Testis (tissue), 5 donors: ENCODE measurements at places on chromosomes 6 and 20. TPM values are rescaled to one million over a fixed set of nuclear protein-coding genes. Genes with fewer than 3 reads are reported as not detected.

DNA sequence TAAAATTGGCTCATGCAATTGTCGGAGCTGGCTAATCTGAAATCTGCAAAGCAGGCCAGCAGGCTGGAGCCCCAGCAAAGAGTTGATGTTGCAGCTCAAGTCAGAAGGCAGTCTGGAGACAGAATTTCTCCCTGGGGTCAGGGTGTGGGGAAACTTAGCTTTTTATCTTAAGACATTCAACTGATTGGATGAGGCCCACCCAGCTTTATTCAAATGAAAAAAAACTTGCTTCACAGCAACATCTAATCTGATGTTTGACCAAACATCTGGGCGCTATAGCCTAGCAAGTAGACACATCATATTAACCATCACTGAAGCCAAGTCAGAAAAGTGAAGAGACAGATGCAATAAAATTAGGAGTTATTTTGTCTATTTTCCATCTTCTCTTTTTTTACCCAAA is 108.8 kb upstream of the CCDC28A start:
- no peak for DNase-seq

GRCh38 chr6:4066029-4066755 is 12.7 kb downstream of the FAM217A start:
- no peak for DNase-seq

DNA sequence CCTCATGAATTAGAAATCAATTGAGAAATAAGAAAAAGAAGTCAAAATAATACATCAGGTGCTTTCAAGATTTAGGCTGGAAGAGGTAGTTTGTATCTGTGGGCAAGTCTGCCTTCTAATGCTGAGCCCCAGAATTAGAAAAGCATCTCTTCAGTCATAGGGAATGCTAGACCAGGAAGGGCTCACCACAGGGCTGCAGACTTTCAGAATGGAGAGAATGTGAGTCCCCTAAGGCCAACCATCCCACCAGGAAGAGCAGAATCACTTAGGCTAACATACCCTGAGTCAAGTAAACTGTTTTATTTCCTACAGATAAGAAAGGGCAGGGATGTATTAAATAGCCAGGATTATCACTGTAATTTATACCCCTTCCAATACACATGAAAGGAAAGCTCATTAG is 510.2 kb downstream of the RNF144B start:
- DNase-seq, result no peak

GRCh38 chr20:10555865-10556308 is 117.9 kb downstream of the JAG1 start:
- DNase-seq, result no peak

DNA sequence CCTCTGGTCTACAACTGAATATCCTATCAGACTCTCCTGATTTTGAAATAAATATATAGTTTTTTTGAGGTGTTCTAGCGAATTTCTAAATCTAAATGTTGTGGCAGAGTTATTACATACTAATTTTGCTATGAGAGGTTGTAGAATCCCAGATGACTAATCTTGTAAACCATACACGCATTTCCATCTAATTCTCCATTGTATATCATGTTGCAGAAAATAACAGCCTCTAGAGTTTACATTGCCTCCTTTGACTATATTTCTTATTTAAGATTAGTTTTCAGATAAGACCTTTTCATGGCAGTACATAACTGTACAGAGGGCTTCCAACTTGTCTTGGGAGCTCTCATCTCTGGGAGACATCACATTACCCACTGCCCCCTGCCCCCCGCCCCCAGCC is 22.9 kb downstream of the PTPN1 start:
- no peak for DNase-seq

DNA sequence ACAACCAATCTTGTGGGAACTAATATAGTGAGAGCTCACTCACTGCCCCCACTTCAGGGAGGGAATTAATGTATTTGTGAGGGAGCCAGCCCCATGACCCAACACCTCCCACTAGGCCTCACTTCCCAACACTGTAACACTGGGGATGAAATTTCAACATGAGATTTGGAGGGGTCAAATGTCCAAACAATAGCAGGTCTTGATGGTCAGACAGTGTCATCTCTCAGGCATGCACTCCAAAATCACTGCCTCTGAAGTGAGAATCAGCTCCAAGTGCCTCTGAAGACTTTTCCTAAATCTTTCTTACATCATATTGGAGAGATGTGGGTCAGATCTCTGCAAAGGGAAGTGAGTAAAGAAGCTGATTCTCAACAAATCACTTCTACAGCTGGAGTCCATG is 13.8 kb upstream of the SAYSD1 start:
- no peak for DNase-seq

- DNase-seq, result no peak
Measured at GRCh38 chr20:25321991-25322390, 68.6 kb downstream of the ABHD12 start.

FILIP1 gene
- polyA plus RNA-seq, result 2.0 TPM

HTR1B gene
- 0.80 TPM for polyA plus RNA-seq
